Esophagus mucosa (tissue), 1 donor: ENCODE measurements at places on chromosomes 11 and 22.

GRCh38 chr11:78138694-78139421, 568 bp downstream of the ALG8 start:
- ATAC-seq = peak; percentile 41

- no peak for ATAC-seq
Measured at GRCh38 chr11:1222491-1223345, at the start of gene MUC5B. Gene MUC5B, plus strand, starts transcription at chr11:1223066. Its CDS starts 58 bp downstream, at chr11:1223124.

DNA sequence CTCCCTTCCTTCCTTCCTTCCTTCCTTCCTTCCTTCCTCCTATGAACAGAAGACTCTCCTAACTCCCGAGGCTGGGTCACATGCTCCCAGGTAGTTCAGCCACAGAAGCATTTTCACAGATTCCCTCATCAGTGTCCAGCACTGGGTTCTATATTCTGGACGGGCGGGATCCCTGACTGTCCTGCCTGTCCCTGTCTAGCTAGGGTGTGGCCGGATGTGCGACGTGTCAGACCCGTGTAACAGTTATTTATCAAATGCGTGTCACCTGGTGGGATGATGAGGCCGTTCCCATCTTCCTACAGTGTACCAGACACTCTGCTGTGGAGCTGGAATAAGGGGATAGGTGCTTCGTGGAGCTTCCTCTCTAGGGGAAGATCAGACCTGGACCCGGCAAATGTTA, 901.0 kb downstream of the BRD1 start:
- no peak for ATAC-seq

- no peak for ATAC-seq
Measured at GRCh38 chr11:127843483-127844396, 743.6 kb downstream of the ETS1 start.

DNA sequence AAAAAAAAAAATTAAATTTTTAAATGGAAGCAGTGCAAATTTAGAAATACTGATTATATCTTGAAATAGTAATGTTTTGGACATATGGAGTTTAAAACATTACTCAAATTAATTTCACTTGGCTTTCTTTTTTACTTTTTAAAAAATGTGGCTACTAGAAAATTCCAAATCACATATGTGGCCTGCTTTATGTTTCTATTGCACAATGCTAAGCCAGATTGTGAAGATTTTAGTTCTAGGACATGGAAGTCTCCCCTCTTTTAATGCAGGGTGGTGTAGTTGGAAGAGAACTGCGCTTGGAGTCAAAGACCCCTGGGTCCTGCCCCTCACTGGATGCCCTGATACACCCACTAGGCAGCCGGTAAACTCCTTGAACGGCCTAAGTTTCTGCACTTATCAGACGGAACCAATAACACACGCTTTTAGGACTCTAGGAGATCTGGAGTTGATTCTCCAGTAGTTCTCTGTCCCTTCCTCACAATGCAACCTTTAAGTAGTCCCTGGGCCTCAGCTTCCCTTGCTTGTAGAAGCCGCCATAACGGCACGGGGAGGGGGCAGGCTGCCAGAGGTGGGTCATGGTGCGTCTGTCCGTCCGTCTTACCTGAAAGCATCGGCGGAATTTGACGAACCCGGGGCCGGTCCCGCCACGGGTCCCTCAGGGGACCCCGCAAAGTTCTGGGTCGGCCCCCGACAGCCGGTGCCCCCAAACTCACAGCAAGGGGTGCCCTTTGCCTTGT, 505 bp downstream of the FAM227A start:
- ATAC-seq = peak; percentile 6

- ATAC-seq = no peak
Measured at GRCh38 chr11:5580577-5580976, at the start of gene OR52B6. Gene OR52B6, plus strand, starts transcription at chr11:5580877. Its CDS starts 0 bp downstream, at chr11:5580877.

DNA sequence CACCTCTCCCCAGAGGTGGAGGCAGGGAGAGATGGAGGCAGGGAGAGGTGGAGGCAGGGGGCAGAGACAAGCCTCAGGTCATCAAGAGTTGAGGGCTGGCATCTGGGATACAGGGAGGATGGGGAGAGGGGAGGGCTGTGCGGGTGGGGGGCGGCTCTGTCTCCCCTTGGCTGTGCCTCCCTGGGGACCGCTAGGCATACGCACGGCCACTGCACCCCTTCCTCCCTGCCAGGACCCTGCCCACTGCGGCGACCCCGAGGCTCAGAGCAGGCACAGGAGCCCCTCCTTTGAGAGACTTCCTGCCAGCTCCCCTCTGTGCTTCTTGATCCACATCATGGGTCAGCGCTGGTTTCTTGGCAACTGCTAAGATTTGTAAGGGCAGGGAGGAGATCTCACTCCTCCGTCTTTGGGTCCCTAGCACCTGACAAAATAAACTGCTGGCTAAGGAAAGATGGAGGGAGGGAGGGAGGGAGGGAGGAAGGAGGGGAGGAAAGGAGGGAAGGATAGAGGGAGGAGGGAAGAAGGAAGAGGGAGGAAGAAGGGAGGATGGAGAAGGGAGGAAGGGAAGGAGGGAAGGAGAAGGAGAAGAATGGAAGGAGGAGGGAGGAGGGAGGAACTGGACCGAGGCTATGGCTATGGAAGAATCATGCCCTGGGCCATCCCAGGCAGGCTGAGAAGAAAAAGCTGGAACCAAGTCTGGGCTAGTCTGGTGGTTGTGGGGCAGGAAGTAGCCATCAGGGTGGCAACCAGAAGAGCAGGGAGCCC, 18.5 kb downstream of the PRR33 start:
- ATAC-seq = peak; percentile 52
